ENCODE measurements at places on chromosomes 2 and 18.
A peak's percentile ranks its signal among the peaks of the same experiment; 100 is the strongest.

- no peak for DNase-seq
These were observed 17.4 kb downstream of the NRP2 start for GRCh38 chr2:205699515-205700289.

DNA sequence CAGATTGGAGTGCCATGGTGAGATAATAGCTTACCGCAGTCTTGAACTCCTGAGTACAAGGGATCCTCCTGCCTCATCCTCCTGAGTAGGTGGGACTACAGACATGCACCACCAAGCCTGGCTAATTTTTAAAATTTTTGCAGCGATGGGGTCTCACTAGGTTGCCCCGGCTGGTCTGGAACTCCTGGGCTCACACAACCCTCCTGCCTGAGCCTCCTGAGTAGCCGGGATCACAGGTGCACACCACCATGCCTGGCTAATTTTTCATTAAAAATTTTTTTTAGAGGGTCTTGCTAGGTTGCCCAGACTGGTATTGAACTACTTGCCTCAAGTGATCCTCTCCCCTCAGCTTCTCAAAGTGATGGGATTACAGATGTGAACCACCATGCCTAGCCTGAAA lies 27.8 kb downstream of the RAB31 start:
- DNase-seq: no peak

- DNase-seq: no peak
These were observed 42.4 kb upstream of the PSMD14 start for GRCh38 chr2:161265874-161266273.

GRCh38 chr18:56853961-56854360 lies 202.8 kb downstream of the WDR7 start:
- DNase-seq: no peak

DNA sequence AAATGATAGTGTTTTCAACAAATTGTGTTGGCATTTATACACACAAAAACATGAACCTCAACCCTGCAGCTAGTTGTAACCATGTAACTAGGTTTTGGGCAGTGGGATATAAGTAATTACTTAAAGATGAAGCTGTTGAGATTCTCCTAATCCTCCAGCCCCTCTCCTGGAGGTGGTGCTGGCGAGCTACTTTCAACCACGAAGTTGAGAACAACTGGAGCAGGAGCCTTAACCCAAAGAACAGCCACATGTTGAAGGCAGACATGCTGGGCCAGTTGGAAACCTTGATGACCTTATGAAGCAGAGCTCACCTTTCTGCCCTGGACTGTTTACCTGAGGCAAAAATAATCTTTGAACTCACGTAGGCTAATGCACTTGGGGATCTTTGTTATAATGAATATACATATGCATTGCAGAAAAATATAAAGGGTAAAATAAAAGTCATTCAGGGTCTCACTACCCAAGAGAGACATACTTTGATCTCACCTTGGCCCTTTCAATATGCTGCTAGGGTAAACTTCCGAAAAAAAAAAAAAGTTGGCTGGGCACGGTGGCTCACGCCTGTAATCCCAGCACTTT lies 89.6 kb upstream of the NPAS2 start:
- DNase-seq: peak; percentile 47

DNA sequence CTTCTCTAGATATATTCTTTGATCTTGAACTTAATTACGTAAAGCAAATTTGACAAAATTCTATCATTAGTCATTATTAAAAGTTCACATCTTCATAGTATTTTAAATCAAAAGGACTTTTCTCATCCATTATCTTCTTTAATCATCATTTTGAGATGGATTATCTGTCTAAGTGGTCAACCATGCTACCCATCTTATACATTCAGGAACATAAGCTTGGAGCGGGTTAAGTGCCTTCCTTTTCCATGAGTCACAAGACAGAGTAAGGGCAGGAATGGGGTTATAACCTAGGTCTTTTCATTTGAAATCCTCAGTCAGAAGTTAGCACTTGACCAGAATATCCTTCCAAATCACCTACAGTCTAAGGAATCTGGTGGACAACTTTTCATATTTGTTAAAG lies 297.1 kb downstream of the TCF4 start:
- no peak for DNase-seq

- no peak for DNase-seq
These were observed 1868.8 kb upstream of the CELF4 start for GRCh38 chr18:39434223-39434920.

DNA sequence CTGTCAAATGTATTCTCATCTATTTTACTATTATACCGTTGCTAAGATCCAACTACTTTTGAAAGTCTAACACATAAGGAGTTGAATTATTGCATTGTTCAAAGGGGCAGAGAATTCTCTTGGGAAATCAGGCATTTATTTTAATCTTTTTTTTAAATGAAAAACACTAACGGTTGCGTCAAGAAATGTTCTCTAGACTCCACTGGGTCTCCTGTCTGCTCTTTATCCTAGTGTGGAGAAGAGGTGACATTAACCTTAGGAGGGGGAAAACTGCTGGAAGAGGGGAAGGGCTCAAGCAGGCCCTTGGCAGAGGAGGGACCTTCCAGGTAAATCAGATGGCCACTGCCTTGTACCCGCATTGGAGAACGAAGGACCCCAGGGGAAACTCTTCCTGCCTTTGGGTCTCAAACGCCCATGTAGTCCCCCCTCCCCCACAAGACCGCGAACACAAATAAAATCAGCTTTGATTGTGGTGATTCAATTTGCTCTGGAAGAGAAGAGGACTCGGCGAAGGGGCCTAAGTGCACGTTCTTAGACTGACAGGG lies 1.1 kb upstream of the APCDD1 start:
- no peak for DNase-seq

DNA sequence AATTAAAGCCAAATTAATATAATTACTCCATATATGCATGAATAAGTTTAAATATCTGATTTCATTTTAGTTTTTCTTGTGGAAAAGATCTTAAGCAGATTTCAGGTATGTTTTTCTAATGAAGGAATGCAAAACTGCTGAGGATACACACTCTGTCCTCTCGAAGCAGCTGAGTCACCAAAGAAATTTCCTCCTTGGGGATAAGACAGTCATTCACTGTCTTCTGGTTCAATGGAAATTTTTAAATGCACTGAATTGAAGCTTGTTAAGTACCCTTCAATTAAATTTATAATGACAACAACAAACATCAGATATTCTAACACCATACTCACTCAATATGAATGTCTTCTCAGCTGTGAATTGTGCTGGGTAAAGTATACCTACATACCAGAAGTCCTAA lies 101.5 kb upstream of the DNER start:
- no peak for DNase-seq

GRCh38 chr18:8656232-8656631 lies 47.0 kb downstream of the RAB12 start:
- no peak for DNase-seq

DNA sequence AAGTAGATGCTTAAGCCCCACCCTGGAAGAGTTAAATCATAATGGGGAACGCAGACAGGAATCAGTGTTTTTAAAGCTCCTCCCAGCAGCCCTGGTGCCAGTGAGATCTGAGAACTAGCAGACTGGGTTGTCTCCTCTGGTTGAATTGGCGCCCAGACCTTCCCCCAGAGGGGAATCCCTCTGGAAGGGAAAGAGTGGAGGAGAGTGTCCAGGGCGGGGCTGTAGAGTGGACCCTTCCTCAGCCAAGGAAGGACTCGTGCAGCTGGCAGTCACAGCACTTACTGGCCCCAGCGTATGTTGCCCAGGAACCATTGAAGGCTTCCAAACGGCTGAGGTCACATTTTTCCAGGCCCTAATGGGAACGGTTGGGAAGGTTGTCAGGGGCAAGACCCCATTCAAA lies 62.5 kb downstream of the TGOLN2 start:
- no peak for DNase-seq

DNA sequence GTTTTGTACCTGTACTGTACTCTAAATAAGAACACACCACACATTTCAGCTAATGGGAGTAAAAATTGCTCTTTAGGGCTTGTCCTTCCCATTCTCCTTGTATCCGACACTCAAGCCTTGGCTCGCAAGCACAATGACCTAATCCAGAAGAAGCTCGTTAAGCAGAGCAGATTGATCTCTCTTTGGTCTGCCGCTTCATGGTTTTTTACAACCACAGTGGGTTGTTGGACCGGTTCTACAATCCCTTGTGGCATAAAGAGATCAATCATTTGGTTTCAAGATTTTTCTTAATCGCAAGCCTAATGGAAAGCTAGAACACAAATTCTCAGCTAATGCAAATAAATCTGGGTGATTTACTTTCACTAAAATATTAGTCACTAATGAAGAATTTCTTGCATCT lies 662.1 kb downstream of the LRP1B start:
- no peak for DNase-seq

Measured in HFF-Myc (cell line).